ENCODE measurements at places on chromosomes 6 and 20. TPM values are rescaled to one million over a fixed set of nuclear protein-coding genes. Genes with fewer than 3 reads are reported as not detected.

The GHRH gene
- total RNA-seq: not detected

DNA sequence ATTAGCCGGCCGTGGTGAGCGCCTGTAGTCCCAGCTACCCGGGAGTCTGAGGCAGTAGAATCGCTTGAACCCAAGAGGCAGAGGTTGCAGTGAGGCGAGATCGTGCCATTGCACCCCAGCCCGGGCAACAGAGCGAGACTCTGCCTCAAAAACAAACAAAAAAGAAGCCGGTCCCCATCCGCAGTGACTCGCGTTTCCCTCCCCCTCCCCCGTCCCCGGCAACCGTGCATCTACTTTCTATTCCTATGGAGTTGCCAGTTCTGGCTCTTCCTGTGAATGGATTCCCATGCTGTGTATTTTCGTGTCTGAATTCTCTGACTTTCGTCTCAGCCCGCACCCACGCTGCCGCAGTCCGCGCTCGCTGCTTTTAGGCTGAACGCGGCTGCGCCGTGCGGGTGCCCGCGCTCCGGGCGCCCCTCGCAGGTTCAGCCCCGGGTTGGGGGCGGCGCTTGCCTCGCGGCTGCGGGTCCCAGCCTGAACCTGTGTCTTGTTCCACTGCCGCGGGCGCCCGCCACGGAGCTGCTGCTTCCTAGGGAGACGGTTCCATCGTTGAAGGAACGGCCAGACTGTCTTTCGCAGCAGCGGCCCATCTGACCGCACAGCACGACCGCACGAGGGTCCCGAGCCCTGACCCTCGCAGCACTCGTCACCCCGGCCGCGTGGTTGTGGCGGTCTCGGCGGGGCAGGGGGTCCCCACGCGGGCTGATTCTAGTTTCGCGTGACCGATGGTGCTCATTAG lies 1.1 kb upstream of the MRGBP start:
- peak; percentile 5 for ATAC-seq

DNA sequence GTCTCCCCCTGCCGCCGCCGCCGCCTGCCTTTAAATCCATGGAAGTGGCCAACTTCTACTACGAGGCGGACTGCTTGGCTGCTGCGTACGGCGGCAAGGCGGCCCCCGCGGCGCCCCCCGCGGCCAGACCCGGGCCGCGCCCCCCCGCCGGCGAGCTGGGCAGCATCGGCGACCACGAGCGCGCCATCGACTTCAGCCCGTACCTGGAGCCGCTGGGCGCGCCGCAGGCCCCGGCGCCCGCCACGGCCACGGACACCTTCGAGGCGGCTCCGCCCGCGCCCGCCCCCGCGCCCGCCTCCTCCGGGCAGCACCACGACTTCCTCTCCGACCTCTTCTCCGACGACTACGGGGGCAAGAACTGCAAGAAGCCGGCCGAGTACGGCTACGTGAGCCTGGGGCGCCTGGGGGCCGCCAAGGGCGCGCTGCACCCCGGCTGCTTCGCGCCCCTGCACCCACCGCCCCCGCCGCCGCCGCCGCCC lies 474 bp downstream of the CEBPB start:
- ATAC-seq: peak; percentile 24

DNA sequence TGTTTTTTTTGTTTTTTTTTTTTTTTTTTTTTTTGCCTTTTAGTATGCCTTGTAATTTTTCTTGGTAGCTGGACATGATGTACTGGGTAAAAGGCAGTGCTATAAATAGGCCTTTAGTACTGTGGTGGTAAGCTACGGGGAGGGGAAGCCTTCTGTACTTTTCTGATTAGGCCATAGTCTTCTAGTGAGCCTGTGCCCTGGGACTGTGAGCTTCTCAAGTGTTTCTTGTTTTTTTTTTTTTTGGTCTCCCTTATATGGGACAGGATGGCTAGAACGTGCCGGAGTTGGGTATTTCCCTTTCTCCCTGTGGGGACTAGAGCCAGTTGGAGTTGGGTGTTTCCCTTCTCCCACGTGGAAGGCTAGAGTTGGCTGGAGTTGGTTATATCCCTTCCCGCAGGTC lies 59.4 kb upstream of the PRELID3B start:
- no peak for ATAC-seq

Data from activated T-helper 17 cell treated with anti-CD3 and anti-CD28 coated beads, Interleukin-2, amount 50 U/mL, for 72 hours (primary cell).